ENCODE measurements at places on chromosomes 5 and 9.
A peak's percentile ranks its signal among the peaks of the same experiment; 100 is the strongest.

DNA sequence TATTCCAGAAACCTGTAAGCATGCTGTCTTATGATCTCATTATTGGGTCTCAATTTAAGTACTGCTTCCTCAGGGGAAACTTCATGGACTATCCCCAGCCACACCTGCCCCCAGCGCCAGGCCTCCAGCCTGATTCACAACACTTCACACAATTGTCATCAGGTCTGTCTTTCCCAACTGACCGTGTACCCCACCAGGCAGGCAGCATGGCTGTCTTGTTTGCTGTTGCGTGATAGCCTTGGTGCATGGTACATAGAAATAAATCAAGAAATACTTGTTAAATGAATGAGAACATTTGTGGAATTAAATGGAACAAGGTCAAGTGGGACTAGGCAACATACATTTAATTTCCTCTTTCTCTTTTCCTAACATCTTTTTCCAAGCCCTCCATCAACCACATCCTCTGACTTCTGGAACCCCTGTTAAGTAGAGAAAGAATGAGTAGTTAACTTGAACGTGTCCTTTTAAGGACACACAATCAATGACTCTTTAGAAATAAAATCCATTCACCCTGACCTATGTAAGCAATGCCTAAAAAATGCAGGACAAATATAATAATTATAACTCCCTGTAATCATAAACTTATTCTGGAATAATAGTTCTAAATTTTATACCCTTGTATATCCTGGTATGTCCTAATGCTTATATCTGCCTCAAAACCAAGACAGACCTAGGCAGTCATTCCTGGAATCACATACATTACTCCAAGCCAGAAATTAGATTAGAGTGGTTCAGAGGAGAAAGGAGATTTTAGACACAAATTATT lies 17.2 kb upstream of the THG1L start:
- no peak for DNase-seq

GRCh38 chr5:112002376-112002775 lies 245.4 kb upstream of the NREP start:
- DNase-seq = no peak

GRCh38 chr5:135417083-135417482 lies 18.1 kb upstream of the MACROH2A1 start:
- no peak for DNase-seq

GRCh38 chr9:138061631-138062030 lies 184.0 kb downstream of the CACNA1B start:
- no peak for DNase-seq

GRCh38 chr5:72379936-72380335 lies 59.8 kb downstream of the PTCD2 start:
- peak; percentile 9 for DNase-seq

- no peak for DNase-seq
These were observed 38.7 kb downstream of the FTMT start for GRCh38 chr5:121890297-121890858.

GRCh38 chr5:76225336-76225735 lies 142.2 kb downstream of the SV2C start:
- no peak for DNase-seq

GRCh38 chr5:29085142-29085541 lies 2046.8 kb upstream of the CDH9 start:
- no peak for DNase-seq

- peak; percentile 70 for DNase-seq
These were observed 413 bp downstream of the JADE2 start for GRCh38 chr5:134525683-134526482.

GRCh38 chr5:121174351-121174750 lies 677.3 kb upstream of the FTMT start:
- no peak for DNase-seq

DNA sequence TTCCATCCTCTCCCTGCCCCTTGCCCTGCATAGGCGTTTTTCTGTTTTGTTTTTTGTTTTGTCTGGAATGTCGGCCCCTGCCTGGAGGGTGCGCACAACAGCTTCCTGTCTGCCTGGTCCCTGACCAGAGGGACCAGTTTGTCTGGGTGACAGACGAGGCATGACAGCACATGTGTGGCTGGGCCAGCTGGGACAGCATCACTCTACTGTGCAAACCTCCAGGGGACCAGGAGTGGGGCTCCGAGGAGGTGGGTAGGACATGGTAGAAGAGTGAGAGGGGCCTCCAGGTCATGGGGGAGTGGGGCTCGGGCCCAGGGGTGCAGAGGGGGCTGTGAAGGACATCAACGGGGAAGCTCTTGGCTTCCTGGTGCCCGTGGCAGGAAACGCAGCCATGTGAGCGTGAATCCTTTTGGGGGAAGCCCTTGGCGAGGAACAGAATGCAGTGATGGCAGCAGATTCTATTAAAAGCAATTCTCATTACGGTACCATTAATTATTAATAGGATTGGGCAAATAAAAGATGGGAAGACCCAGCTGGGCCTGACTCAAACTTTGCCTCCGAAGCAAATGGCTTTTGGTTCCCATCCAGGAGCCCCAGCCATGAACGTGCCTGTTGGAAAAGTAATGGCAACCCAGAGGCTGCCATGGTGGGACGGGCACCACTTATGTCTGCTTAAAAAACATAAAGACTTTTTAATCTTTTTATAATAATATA lies 184.4 kb upstream of the IER5L start:
- no peak for DNase-seq

GRCh38 chr5:146321571-146321970 lies 17.1 kb upstream of the POU4F3 start:
- no peak for DNase-seq

DNA sequence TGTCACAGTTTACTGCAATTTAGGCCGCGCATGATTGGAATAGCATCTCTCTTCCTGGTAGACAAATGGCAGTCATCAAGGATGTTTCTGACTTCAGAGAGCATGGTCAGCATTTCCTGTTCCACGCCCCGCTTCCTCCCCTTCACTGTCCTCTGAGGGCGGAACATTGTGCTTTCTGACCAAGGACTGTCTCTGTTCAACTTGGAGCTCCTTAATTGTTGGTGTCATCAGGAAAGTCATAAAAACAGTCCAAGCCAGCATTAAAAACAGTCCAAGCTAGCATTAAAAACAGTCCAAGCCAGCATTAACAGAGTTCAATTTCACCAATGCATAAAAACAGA lies 301.3 kb upstream of the IRX4 start:
- no peak for DNase-seq

GRCh38 chr5:4208996-4209395 lies 613.4 kb downstream of the IRX1 start:
- DNase-seq = no peak

DNA sequence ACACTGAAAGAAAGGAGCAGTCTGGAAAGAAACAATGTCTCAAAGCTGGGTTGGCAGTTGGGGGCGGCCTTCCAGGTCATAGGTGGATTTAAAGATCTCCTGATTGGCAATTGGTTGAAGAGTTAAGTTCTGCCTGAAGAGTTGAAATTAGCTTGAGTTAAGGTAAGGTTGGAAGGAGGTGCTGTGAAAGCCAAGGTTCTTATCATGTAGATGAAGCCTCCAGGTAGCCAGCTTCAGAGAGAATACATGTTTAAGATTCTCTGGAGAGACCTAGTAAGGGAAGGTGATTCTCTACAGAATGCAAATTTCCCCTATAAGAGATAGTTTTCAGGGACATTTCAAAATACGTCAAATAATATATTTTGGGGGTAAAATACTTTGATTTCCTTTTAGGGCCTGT lies 387.1 kb downstream of the TMEM232 start:
- DNase-seq = no peak

GRCh38 chr5:39519079-39519478 lies 94.3 kb upstream of the DAB2 start:
- no peak for DNase-seq

- no peak for DNase-seq
These were observed 299.8 kb upstream of the NUDT12 start for GRCh38 chr5:103862398-103862797.

DNA sequence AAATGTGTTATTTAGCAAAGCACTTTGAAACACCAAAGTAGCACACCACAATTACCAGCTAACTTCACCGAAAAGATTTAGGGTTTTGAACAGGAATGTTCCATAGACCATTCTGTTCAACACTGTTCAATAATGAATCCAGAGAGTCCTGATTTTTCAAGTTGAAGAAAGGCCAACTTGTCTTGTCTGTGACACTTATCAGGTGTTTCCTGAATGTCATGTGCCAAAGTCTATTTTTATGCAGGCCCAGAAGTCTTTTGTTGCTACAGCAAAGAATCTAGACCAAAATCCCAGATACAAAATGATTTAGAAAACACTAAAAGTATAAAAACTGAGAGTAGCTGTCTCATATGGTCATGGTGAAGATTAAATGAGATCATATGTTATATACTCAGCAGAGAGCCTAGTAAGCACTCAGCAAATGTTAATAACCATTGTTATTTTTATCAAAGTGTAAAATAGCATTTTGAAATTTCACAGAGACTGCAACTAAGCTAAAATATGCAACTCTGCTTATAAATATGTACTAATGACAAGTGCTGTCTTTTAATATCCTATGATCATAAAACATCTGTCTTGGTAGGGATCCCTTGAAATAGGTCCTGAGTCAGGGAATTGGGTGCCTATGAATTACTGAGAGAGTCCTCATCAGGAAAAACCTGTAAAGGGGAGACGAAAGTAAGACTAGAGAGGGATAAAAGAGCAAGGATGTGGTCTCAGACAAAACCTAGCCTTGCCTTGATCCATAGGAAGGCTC lies 122.4 kb upstream of the SLC12A2 start:
- no peak for DNase-seq

DNA sequence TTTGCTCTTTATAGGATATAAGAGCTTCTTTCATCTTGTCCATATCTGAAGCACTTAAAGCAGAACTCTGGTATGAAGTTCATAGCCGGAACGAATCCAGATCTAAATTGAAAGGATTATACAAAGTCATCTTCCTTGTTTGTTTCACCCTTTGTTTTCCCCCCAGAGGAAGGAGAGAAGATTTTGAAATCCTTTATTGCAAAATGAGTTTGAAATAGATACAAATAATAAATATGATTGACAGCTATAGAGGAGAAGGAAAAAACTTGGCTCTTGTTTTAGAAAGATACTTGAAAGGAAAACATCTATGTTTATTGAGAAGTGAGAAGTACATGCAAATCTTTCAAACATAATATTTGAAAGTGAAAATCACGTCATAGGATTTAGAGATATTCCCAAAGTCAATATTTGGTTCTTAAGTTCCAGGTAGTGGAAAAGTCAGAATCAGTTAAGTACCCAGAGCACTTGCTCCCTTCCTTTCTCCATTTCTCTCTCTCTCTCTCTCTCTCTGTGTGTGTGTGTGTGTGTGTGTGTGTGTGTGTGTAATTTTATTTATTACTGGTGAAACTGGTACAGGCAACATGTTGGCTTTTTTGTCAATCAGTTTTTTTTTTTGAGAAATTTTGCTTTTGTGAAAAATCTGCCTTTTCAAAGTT lies 27.2 kb downstream of the PAM start:
- DNase-seq = no peak

DNA sequence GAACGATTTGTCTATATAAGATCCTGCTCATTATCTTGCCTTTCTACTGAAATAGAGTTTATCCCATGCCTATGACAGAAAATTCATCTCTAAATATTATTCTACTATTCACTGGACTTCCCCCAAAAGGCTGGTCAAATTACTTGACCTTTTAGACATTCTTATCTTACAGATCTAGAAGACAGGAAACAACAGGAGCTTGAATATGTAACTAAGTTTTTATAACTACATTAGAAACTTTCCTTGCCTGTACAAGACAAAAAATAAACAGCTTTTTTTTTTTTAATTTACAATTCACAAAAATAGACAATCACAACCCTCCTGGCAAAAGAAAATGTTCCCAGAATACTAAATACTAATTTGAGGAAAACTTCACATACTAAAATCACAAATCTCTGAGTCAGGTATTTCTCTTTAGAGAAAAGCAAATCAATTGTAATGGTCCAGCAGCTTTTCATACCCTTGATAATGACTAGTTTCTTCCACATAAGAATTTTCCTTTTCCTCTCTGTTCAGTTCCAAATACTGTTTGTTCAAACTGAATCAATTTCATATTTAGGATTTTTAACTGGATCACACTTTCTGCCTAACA lies 68.6 kb downstream of the MLLT3 start:
- no peak for DNase-seq

DNA sequence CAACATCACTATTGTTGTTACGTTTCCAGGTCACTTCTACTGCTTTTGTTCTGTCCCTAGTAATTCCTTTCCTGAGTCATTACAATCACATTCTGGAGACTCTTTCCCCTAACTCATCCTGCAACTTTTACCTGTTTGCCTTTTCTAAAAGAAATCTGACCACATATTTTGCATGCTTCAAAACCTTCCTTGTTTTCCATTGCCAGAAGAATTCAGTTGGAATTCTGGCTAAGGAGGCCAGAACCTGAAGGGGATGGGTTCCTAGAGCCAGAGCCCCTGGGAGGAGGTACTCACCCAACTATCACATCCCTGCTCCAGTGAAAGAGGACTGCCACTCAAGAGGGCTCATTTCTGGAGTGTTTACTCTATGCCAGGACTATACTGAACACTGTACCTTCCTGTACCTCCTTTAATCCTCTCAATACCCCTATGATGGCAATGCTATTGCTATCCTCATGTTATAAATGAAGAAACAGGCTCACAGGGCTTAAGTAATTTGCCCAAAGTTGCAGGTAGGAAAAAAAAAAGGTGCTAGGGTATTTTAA lies 42.8 kb upstream of the MAST4 start:
- no peak for DNase-seq

GRCh38 chr9:92654481-92655301 lies 15.2 kb downstream of the IPPK start:
- peak; percentile 82 for DNase-seq

- DNase-seq = no peak
These were observed 128.3 kb downstream of the GPBP1 start for GRCh38 chr5:57302164-57302563.

DNA sequence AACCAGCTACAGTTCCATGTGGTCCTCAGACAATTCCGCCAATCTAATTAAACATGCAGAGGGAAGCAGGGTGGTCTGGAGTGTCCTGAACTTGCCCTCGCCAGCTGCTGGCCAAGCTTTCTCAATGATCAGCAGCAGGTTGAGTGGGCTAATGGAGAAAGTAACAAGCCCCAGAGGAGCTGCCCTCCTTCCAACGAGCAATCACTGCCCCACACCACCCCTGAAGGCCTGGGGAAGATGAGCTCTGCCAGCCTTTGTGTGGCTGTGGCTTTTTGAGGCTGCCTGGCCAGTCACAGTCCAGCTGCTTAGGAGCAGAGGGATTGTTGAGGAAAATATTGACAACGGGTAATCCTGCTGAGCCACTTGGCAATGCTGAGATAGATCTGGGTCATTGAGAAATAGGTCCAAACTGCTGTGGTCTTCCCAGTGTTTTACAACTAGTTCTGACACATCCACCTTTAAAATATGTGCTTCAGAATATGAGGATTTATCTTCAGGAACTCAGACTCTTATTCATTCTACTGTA lies 107.3 kb downstream of the CD180 start:
- DNase-seq = no peak
